ENCODE measurements at places on chromosomes 3 and 15.
A peak's percentile ranks its signal among the peaks of the same experiment; 100 is the strongest.

DNA sequence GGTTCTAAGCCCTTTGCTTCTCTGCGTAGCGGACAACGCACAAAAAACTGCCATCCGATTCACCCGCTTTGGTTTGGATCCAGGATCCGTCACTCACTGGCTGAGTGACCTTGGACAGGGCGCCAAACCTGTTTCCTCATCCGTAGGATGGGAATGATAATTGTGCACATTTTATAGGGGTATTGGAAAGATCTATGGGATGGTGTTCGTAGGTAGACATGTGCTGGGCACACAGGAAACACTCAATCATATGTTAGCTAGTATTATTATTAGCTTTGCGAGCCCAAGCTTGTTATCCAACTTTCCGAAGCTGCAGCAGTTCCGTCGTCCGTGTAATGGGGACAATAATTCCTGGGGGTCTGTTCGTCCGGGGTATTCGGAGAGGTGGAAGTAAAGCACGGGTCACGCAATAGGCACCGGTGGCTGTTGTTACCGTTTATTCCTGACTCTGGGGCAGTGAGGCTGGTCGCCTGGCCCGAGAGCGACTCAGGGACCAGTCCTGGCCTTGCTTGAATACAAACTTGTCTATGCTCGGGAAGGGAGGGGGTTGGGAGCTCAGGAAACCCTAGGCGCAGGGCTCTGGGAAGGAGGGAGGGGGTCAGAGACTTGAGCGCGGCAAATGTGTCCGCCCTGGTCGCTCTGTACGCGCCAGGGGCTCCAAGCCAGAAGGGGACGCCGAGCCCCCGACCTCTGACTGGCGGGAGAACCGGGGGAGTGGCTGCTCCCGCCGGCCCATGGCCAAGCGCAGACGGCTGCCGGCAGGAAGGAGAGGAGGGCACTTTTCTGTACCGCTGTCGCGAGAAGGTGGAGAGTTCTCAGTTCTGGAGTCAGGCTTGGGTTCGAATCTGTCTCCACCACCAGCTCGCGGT is 1.3 kb downstream of the SPSB4 start:
- no peak for DNase-seq

GRCh38 chr3:60935709-60936108 is 315.5 kb downstream of the FHIT start:
- DNase-seq = no peak

- no peak for DNase-seq
Measured at GRCh38 chr15:93168910-93169309, 79.9 kb upstream of the RGMA start.

- DNase-seq = no peak
Measured at GRCh38 chr3:183572935-183573334, 17.4 kb upstream of the KLHL6 start.

DNA sequence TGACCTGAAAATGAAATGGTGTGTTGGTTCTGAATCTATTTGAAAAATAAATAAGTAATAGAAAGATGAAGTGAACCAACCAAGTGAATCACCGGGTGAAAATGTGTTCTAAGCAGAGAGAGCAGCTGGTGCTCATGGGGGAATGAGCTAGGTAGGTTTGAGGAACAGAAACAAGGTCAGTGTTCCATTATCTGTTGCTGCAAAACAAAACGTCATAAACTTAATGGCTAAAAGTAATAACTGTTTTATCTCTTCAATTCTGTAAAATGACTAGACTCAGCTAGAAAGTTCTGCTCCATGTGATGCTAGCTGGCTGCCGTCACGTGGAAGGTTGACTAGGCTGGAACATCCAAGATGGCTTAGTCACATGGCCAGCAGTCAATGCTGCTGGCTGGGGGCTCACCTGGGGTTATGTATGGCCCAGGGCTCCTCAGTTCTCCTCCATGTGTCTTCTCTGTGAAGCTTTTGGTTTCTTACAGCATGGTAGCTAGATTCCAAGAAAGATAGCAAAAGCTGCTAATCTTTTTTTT is 13.3 kb upstream of the SH3BP5 start:
- peak; percentile 25 for DNase-seq

GRCh38 chr3:64417816-64418215 is 192.6 kb upstream of the PRICKLE2 start:
- DNase-seq = no peak

- DNase-seq = peak; percentile 82
Measured at GRCh38 chr3:71579935-71580406, 3.6 kb downstream of the FOXP1 start.

GRCh38 chr3:10219737-10220136 is 28.5 kb upstream of the TATDN2 start:
- DNase-seq = no peak

DNA sequence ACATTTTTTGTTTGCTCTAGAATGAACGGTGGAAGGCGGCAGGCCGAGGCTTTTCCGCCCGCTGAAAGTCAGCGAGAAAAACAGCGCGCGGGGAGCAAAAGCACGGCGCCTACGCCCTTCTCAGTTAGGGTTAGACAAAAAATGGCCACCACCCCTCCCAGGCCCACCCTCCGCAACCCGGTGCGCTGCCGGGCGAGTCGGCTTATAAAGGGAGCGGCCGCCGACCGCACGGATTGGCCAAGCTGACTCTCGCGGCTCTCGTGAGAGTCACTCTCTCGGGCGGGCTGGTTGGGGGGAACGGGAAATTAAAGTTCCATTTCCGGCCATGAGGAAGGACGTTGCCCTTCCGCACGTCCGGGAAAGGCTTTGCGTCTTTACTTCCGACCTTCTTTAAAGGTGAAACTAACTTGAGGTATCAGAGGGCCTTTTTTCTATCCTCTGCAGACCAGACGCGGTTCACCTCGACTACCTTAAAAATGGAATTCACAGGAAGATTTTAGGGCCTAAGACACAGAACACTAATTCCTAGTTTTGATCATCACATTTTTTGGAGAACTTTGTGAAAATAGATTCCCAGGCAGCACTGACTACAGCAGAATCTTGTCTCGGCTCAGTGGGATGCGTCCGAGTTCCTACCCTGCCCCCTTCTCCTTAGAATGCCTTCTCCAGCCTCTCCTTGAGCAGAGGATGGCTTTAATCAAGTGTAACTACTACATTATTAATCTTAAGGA is at the start of gene TERC:
TSS of gene TERC (minus strand) at position 179 of the 731 bp plus-strand sequence.
- DNase-seq = no peak

GRCh38 chr3:7581831-7582230 is 720.9 kb downstream of the GRM7 start:
- no peak for DNase-seq

GRCh38 chr3:197487911-197488391 is 67.8 kb downstream of the BDH1 start:
- DNase-seq = no peak

GRCh38 chr3:70874196-70874595 is 561.8 kb upstream of the MDFIC2 start:
- DNase-seq = no peak

DNA sequence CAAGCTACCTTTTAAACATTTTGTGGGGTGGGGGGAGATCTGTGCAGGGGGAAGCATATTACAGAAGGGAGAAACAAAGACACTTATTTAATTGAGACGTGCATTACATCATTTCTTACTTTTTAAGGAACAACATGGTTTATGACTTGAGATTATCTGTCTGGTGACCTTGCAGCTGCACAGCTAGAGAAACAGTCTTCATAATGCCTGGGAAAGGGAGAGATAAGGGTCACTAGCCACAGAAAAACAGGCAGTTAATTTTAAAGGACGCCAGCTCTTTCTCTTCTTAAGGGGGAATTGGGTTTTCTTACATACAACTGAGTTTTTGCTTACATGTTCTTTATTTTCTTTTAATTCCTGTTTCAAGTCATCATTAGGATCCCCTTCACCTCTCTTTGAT is 147.9 kb downstream of the SST start:
- no peak for DNase-seq

DNA sequence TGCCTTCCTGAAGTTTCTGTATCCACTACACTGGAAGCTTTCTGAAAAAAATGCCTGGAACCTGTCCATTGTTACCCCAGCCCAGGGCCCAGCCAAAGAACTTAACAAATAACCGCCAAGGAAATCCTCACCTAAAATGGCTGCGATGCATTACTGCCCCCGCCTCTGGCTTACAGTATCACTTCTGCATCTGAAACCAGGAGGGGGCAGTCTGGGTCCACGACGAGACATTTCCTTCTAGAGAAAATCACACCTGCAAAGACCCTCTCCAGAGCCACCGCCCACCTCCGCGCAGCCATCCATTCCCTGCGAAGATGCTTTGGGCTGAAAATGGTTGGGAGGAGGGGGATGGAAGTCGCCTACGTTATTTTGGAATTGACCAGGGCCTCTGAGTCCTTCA is 22.4 kb upstream of the CELF6 start:
- no peak for DNase-seq

- no peak for DNase-seq
Measured at GRCh38 chr3:9902372-9903237, at the start of gene IL17RE. Gene IL17RE (plus strand): TSS chr3:9902848. CDS start chr3:9902933, 85 bp downstream.
